Occipital lobe (tissue), 3 donors: ENCODE measurements at places on chromosomes 2 and 18.

DNA sequence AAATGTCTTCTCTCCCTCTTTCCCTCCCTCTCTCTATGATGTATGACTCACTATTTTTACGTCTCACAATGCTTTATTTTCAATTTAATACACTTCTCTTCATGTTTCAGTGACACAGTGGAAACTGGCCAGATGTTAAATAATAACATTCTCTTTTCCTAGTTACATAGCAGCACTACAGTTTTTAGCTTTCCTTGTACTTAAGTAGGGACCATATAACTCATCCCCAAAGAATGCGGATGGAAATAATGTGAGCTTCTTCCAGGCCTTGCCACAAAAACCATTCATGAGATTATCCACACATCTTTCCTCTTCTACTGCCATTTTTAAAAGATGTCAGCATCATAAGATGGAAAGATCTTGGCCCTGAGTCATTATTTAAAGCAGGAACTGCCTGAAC lies 789.4 kb downstream of the LRP1B start:
- DNase-seq: no peak

GRCh38 chr2:36653967-36654694 lies 42.4 kb upstream of the VIT start:
- DNase-seq: no peak

DNA sequence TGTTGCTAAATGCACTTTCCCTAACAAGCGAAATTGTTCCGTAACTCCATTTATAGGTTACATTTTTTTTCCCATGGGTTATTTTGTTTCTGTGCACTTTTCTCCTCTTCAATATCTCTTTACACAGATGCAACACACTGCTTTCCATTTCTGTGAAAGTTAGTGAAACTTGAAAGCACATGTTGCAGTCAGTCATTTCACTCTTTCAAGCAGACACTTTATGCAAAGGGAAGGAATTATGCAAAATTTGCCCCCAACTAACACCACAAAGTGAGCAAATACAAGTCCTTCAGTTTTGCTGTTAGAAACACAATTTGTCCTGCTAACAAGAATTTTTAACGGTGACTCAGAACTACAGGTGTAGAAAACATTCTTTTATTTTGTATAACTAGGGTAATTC lies 124.8 kb downstream of the PTH2R start:
- DNase-seq: no peak

DNA sequence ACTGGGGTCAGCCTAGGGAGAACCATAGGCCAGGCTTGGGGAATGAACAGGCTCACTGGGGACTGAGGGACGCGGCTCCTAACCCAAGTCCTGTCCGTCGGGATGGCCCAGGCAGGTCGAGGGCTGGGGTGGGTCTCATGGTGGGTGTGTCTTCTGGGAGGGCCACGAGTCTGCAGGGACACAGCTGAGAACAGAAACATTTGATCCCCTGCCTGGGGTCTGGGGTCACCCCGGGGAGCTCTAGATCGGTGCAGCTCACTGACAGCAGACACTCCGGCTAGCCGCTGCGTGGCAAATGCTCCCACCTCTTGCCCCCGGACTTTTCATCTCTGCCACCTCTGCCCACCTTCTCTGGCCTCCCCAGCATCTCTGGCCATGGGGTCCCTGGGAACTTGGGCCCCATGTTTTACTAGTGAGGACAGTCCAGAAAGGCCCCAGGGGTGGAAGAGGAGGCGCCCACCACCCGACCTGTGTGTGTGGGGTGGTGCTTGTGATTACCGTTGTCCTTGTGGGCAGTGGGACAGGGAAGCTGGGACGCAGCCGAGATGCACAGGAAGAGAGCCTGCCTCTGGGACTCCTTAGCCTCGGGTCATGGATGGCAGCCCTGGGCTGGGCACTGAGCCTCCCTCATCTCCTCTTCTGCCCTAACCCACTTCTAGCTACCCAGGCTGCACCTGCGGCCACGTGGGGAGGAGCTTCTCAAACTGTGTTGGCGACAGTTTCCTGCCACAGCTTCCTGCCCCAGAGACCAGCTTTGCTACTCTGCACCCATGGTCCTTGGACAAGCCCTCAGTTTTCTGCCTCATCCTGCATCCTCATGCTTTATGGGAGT lies 4.9 kb downstream of the ZAP70 start:
- no peak for DNase-seq

GRCh38 chr2:150425121-150425955 lies 62.1 kb downstream of the RND3 start:
- no peak for DNase-seq

- no peak for DNase-seq
Observed at GRCh38 chr2:101003278-101003775, 1.2 kb downstream of the RPL31 start.
